ENCODE measurements at places on chromosomes 5 and 9. TPM values are rescaled to one million over a fixed set of nuclear protein-coding genes. Genes with fewer than 3 reads are reported as not detected.

DNA sequence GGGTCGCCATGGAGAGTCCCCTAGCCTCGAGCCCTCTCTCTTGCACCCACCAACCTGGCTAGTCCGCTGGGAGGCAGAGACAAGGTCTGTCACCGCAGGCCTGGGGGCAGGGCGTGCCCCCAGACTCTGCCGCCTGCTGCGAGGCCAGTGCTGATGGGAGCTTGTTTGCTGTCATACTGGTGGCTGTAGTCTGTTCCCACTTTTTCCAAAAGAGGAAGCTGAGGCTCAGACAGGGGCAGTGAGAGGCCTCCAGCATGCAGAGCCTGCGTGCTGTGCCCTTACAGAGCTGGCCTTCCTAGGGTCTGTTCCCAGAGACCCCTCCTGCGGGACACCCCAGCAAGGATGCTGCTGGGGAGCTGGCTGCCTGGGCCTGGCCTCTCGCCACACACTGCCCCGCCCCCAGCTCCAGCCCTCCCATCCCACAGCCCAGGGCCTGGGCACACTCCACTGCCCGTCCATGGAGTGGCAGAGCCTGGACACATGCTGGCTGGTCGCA is 21.0 kb upstream of the SUSD3 start:
- DNase-seq, result no peak

DNA sequence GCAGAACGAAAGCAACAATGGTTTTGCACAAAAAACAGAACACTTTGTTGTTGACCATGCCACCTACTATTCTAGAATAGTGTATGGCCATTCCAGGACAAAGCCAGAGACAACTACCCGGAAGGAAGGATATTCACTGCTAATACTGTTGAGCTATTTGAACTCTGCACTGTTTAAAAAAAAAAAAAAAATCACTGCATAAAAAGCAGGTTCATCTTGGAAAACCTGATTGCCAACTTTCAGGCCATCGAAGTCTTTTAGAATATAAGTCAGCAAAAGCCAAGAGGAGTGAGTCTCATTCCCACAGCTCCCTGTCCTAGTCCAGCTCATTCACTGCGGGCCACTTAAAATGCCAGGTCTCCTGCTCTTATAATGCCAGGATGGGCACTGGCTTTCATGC is 4.0 kb downstream of the ENC1 start:
- DNase-seq, result no peak

GRCh38 chr9:131875828-131876485 is 136.1 kb upstream of the RAPGEF1 start:
- DNase-seq, result no peak

- DNase-seq, result no peak
Observed at GRCh38 chr5:27814983-27815382, 776.6 kb upstream of the CDH9 start.

GRCh38 chr9:6567140-6567591 is 78.4 kb downstream of the GLDC start:
- no peak for DNase-seq

GRCh38 chr5:141510850-141511601 is 22.1 kb downstream of the PCDHGC5 start:
- DNase-seq, result no peak

DNA sequence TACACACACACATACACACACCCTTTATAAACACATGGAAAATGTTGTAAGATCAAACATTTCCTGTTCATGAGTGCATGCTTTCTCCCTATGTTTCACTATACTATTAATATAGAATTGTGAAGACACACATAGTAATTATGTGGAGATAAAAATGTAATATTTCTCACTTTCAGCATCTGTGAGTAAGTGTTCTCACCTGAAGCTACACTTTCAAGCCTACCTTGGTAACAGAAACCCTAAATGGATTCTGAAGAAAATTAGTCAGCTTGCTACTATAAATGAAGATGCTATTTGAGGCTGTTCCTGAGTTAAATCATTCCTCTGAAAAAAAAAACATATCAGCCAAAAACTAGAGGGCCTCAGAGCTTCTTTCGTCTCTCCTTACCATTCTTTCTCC is 81.1 kb upstream of the GNA14 start:
- DNase-seq, result no peak

GRCh38 chr5:172603251-172603806 is 37.7 kb upstream of the NEURL1B start:
- DNase-seq, result no peak

- DNase-seq, result no peak
Observed at GRCh38 chr5:154260224-154260927, 69.8 kb downstream of the GALNT10 start.

- no peak for DNase-seq
Observed at GRCh38 chr5:132800545-132800944, 12.6 kb upstream of the SOWAHA start.

DNA sequence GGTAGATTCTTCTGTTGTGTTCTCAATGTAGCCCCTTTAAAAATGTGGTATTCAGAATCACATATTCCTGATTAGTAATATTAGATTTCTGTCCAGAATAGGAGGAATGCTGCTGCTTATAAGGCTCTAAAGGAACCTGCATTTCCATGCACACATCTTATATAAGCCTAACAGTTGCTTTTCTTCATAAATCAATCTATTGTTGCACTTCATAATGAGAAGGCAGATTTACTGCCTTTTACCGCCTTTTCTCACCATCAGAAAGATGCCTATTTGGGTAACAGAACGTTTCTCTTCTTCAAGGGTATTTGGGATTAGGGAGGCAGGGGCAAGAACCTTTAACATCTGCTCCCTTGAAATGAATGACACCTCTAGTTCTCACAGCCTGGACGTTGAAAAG is 243.4 kb downstream of the MLLT3 start:
- DNase-seq, result no peak

DNA sequence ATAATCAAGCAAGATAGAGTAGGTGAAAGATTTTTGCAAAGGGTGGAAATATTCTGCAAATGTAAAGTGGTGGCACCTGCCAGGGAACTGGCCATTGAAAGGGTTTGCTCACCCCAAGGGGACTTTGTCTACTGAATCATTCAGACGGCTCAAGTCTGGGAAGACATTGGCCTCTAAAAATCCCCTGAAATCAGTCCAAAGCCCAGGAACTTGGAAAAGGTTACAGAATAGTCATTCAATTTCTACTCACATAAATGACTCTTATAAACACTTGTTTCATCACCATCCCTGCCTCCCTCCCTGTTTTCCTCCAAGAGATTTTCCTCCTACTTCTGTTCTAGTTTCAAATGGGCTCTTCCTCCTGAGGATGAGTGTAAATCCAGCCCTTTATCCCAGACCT is 28.5 kb downstream of the ZNF366 start:
- no peak for DNase-seq

GRCh38 chr5:107365320-107366109 is 305.2 kb downstream of the EFNA5 start:
- DNase-seq, result no peak

Gene PCDHA2
- total RNA-seq, result not detected

GRCh38 chr5:100577506-100577905 is 42.3 kb downstream of the FAM174A start:
- DNase-seq, result no peak

Gene ZCCHC7
- total RNA-seq, result 9.0 TPM

Gene TERT
- not detected for total RNA-seq

Gene KIF4B
- 0.05 TPM for total RNA-seq

Gene MYORG
- 5.3 TPM for total RNA-seq

Gene SHOC1
- not detected for total RNA-seq

Gene RANBP6
- total RNA-seq, result 22.6 TPM

Gene PLK2
- total RNA-seq, result 72.3 TPM

- no peak for DNase-seq
Observed at GRCh38 chr9:72154468-72155285, 5.4 kb downstream of the GDA start.

DNA sequence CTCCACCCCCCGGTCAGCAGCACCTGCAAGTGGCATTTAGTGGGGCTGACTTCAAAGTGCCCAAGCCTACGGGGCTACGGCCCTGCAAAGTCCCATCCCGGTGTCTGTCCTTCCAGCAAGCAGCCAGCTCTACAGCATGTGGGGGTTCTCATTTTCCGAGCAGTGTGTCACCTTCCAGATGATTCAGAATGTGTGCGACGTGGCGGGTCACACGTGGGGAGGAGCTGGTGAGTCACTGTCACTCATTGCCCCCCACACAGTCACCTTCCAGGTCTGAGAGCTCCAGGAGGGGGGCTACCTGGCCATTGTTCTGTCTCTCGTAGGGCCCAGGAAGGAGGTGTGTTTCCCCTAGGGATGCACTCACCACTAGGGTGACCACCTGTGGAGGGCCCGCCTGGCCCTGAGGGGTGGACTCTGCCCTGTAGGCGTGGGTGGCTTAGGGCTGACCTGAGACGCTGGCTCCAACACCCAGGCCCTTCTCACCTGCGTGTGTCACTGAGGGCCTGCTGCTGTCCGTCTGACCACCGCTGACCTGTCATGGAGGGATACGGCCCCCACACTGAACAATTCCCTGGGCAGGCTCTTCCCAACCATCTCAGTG is 70.2 kb downstream of the SEMA4D start:
- DNase-seq, result no peak

Gene ADAM19
- 9.3 TPM for total RNA-seq

DNA sequence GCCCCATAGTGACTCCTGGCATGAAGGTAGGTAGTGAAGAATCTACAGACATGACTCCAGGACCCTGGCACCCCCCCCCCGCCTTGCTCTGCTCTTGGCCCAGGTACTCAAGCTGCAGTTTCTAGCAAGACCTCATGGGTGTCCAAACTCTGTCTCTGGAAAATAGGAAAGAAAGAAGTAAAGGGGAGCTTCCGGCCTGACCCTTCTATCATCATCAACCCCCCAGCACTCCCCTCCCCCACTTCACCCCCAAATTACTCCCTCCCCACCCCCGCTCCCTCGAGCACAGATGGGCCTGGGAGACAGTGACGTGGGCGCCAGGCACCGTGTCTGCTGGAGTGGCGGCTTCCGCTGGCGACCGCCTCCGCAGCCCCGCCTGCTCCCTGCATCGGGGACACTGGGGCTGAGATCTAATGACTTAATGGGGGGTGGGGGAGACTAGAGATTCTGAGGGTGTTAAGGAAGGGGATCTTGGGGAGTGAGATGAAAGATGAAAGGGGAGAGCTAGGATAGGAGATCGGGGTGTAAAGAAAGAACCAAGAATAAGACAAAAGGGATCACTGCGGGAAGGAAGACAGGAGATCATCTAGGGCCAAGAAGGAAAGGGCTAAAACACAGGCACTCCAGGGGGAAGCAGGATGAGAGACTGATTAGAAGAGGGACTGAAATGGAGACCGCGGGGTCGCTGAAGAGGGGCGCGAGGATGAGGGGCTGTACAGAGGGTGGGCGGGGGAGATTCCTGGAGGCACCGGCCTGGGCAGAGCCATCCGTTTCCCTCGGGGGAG is 1.1 kb upstream of the DNAJB5 start:
- peak; percentile 70 for DNase-seq

DNA sequence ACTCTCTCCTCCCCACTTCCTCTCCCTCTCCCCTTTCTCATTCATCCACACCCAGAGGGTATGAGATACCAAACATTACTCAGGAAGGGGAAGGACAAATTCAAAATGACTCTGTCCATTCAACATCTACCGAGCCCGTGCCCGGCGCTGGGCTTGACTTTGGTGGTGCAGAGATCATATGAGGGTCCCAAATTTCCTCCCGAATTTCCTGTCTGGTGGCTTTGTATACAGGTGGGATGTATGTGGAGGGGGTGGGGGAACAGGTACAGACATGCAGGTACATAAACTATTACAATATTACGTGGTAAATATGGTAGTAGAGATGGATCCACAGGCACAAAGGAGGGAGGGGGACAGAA is 21.8 kb upstream of the GABRP start:
- no peak for DNase-seq

DNA sequence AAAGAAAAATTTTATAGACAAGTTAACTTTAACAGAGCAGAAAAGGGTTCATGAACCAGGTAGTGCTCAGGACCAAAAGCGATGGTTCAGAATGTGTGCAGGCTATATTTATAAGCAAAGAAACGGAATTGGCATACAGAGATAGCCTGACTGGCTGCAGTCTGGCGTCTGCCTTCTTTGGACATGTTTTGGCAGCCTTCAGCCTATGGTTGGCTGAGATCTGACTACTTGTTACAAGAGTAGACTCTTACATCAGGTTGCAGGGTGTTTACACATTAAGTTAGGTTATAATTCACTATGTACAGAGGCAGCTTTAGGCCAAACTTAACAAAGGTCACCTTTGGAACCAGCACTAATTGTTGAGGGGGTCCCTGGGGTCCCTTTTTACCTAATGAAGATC is 7.0 kb downstream of the NOP16 start:
- peak; percentile 55 for DNase-seq

DNA sequence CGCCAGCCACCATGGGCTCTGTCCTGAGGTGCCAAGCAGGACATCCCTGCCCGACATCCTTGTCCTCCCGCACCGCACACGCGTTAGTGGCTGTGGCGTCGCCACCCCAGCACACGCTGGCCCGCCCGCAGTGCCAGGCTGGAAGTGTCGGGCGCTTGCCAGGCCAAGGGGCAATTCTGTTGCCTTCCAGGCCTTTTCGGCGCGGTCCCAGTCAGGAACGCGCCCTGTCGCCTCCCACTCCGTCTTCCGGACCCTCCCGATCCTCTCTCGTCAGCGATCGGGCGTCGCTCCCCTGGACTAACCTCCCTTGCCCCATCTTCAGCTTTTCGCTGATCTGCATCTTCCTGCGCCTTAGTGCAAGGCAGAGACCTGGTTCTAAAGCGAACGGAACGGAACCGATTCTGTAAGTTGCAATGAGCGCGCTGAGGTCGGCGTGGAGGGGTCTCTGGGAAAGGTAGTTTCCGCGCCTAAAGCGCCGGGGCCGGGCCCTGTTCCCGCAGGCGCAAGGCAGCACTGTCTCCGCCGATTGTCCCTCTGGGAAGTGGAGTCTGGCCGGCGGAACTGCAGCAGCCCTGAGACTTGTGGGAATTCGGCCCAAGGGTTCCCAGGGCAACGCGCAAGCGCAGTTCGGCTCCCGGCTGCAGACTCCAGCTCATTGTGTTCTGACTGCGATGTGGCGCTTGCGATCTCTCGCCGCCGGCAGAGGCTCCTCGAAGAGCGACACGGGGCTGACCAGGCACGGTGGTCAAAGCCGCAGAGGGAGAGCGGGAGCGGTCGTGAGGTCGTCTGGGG is at the start of gene ZNF454:
TSS of gene ZNF454 (plus strand) at position 630 of the 792 bp plus-strand sequence. CDS start 1,594 bp downstream, outside the sequence.
- peak; percentile 95 for DNase-seq

- DNase-seq, result no peak
Observed at GRCh38 chr5:21823076-21823574, 1030.0 kb downstream of the CDH12 start.

Gene HRH2
- total RNA-seq, result 58.0 TPM

DNA sequence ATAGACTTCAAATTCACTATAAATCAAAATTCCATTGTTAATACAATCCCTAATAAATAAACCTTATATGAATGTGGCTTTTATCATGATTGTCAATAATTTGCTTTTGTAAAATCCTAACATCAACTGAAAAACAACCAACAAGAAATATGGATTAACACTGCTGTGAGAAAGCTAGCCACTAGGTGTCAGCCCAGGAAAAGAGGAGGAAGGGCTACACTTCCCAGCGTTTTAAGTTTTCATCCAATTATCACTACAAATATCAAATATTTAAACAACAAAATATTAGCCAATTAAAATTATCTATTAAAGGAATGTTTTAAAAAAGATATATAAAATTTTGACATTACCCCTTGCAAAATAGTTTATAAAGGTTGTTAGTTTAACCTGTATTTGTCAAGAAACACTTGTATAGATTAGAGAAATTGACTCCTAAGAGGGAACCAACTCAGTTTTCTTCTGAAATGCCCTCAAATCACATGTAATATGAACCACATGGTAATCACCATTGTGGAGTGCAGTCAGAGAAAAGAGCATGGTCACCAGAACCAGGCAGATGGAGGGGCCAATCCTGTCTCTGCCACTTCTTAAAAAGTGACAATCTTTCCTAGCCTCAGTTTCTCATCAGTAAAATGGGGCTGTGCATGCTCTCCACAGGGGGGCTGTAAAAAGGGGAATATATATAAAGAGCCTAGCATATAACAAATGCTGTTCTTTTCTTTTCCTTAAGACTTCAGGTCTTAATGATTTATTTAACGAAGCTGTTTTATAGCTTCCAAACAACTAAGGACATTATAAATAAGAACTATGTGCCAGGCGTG is 188.2 kb downstream of the CRB2 start:
- DNase-seq, result no peak
